ENCODE measurements at places on chromosomes 7 and 10.
A peak's percentile ranks its signal among the peaks of the same experiment; 100 is the strongest.

GRCh38 chr10:137031-137430 lies 1.8 kb downstream of the ZMYND11 start:
- DNase-seq = peak; percentile 54

- DNase-seq = no peak
Measured at GRCh38 chr7:99669782-99670181, 10.0 kb downstream of the CYP3A5 start.

DNA sequence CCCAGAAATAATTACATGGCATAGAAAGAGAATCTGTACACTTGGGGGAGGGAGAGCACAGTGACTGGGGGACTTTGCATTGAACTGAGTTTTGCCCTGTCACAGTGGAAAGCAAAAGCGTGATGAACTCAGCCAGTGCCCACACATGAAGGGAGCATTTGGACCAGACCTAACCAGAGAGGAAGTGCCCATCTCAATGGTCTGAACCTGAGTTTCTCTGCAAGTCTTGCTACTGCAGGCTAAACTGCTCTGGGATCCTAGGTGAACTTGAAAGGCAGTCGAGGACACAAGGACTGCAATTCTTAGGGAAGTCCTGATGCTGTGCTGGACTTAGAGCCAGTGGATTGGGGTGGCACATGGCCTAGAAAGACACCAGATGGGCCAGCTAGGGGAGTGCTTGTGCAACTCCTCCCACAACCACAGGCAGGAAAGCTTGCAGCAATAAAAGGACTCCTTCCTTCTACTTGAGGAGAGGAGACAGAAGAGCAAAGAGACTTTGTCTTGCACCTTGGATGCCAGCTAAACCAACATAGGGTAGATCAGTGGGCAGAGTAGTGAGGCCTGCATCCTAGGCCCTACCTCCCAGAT lies 259.0 kb downstream of the GRM8 start:
- DNase-seq = no peak

GRCh38 chr7:117138981-117139380 lies 183.9 kb downstream of the WNT2 start:
- no peak for DNase-seq

GRCh38 chr10:29719281-29719675 lies 84.5 kb upstream of the SVIL start:
- no peak for DNase-seq

DNA sequence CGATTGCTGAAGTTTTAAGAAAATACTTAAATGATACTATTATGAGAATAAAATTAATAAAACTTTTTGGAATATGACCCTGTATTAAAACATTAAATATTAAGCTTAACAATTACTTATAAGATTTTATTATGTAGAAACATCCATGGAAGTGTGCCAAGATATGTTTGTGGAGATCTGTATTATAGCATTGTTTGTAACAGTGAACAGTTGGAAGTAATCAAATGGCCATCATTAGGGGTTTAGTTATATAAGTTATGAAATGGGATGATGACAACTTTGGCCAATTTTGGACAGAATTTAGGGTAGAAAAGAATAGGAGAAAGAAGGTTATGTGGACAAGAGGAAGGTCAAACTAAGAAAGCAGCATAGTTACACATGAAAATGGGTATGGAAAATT lies 88.0 kb downstream of the AKAP9 start:
- no peak for DNase-seq

- no peak for DNase-seq
Measured at GRCh38 chr10:17041626-17042520, 87.7 kb downstream of the CUBN start.

DNA sequence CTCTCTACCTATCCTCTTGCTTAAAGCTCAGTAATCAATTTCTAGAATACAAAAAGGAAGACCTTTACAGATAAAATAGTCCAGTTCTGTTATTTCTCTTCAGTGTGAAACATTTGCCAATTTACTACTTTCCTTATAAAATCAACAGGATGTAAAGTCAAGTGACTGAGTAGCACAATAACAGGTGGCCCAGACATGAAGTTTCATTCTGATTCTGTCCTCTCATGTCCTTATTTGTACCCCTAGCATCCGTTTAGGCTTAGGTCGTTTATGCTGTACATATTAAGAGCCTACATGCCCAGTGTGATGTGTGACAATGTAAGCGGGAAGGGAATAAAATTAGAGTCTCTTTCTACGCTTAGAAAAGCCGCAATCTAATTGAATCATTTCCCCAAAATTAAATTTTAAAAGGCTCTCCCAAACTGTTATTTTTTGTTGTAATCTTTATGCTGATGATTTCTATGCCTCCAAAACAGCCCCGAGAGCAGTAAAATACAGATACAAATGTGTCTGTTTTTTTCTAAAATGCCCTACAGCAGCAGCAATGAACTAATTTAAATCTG lies 29.1 kb downstream of the EPC1 start:
- DNase-seq = no peak

Data from activated naive CD4-positive, alpha-beta T cell treated with anti-CD3 and anti-CD28 coated beads, Interleukin-2, amount 50 U/mL, for 72 hours (primary cell).